ENCODE measurements at places on chromosomes 7 and 10. TPM values are rescaled to one million over a fixed set of nuclear protein-coding genes. Genes with fewer than 3 reads are reported as not detected.

GRCh38 chr10:37775612-37776011, 81.8 kb downstream of the ZNF248 start:
- no peak for DNase-seq

The FRMD4A gene
- 0.09 TPM for total RNA-seq

DNA sequence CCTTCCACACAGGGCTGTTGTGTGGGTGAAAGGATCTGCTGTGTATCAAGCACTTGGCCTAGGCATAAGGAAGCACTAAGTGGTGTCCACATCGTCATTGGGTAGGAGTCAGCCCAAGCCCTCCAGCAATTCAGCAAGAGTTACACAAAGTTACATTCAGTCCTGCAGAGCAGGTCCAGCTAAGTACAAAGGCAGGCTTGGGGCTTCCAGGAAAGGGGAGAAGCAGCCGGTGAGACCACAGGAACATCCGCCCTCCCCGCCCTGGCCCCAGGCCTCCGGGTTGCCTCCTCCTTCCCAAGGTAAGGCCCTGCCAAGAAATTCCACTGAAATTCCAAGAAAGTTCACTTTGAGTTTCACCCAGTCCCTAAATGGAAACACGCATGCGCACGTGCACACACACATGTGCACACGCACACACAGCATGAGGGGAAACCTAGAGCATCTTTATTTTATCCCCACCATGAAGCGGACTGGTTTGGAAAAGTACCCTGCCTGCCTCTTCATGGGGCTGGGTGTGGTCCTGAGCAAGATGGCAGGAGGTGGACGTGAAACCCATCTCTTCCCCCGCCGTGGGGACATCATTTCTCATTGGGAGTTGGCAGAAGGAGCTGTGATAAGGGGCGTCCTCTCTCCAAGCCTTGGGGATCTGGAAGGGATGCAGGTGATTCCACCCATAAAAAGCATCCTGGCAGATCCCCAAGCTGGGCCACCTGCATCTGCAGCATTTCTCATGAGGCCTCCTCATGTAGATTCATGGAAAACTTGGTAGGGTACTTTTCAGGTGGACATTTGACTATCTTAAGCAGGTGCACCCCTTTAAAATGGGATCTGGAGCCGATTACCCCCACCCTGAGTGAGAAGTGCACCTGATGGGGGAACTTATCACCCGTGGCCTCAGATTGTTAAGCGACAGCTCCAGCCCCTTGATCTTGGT, 69.1 kb upstream of the NANOS1 start:
- DNase-seq: no peak

- DNase-seq: no peak
Observed at GRCh38 chr10:104322416-104322782, 15.9 kb downstream of the ITPRIP start.

The ADCY1 gene
- 0.80 TPM for total RNA-seq

DNA sequence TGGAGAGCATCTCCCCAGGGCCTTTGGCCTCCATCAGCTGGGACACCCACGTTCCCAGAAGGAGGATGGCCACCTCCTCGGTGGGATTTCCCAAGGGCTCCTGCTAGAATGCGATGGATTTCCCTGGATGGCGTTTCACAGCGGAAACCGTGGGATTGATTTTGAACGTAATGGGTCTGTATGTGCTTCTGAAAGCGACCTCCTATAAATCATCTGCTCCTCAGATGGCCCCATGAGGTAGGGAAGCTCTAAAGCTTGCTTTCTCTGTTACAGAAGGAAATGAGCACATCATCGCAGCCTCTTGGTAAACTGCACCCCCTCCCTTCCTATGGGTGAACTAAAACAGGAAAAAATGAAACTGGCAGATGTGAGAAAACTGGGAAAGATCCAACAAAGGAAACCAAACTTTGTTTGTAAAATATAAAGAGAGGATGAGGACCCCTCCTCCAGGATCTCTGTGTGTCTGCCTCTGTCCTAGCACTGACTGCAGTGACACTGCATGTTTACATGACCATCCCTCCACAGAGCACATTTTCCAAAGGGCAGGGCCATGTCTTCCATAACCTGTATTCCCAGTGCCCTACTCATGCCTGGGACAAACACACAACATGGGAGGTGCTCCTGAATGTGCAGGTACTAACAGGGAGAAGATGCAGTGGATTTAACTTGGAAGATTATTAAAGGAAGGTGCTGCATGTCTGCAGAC, 57.6 kb downstream of the LYZL1 start:
- DNase-seq: no peak

DNA sequence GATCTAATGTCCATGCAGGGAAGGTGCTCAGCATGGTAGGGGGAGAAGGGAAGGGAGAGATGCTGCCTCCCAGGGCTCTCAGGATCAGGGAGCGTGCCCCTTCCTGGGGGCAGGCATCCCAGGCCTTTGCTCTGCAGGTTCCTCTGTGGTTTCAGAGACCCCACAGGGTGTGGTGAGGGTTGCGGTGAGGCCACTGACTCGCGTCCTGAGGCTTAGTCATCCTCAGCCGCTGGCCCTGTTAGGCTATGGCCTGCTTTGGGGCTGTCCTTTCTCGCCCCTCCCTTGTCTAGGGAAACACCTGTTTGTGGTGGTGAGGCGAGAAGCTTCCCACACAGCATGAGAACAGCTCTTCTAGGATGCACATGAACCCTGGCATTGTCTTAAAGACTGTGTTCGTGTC, 558.3 kb upstream of the FOXK1 start:
- no peak for DNase-seq

Measured in HepG2 (cell line).